NCI-H146 (cell line): ENCODE measurements at places on chromosomes 4 and X.

DNA sequence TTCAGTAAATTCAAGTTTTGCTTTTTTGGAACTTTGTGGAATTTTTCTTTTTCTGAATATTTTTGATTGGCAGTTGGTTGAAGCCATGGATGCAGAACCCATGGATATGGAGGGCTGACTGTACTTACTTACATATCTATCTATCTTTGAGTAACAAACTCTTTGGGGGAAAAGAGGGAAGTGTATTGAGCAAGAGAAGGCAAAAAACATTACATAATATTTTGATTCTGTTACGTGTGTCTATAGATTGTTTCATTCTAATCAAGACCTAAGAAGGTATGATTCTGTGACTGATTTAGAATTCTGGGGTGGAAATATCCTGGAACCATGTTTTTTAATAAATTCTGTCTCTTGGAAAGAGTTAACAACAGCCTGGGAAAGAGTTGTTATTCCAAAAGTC, 31.5 kb downstream of the GRSF1 start:
- no peak for DNase-seq

DNA sequence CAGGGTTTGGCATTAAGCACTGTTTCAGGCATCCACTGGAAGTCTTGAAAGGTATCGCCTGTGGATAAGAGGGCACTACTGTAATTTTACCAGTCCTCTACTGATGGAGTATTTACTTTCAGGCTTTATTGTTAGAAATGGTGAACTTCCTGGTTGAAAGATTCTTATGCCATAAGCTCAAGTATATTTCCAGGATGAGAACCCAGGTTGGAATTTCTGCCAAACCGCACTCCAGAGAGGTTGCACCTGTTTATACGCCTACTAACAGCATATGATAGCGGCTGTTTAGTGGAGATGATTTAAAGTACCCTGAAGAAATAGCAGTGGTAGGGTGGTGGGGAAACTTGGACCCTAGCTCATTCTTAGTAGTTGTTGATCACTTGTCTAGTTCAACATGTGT, 9.9 kb downstream of the FNIP2 start:
- DNase-seq: no peak

- DNase-seq: no peak
Measured at GRCh38 chrX:152074163-152074562, 64.2 kb downstream of the MAGEA10 start.

GRCh38 chr4:118390121-118390520, 37.3 kb upstream of the PRSS12 start:
- DNase-seq: no peak
